ENCODE measurements at places on chromosomes 6 and 20.

DNA sequence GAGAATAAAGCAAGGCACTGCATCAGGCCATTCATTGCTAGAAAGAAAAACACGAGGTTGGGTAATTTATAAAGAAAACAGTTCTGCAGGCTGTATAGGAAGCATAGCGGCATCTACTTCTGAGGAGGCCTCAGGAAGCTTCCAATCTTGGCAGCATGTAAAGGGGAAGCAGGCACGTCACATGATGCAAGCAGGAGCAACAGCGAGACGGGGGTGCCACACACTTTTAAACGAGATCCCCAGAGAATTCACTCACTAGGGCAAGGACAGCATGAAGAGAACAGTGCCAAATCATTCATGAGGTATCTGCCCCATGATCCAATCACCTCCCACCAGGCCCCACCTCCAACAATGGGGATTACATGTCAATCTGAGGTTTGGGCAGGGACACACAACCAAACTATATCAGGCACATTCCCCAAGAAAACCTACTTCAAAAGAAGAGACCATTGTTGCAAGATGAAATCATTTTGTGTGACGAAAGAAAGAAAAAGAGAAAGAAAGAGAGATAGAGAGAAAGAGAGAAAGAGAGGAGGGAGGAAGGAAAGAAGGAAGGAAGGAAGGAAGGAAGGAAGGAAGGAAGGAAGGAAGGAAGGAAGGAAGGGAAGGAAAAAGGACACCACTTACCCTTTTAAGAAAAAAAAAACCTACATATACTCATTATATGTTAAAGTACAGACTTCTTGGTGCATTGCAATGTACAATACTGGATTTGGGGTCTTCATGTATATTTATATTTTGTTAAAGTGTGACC lies 95.9 kb upstream of the PLEKHG1 start:
- DNase-seq = no peak

DNA sequence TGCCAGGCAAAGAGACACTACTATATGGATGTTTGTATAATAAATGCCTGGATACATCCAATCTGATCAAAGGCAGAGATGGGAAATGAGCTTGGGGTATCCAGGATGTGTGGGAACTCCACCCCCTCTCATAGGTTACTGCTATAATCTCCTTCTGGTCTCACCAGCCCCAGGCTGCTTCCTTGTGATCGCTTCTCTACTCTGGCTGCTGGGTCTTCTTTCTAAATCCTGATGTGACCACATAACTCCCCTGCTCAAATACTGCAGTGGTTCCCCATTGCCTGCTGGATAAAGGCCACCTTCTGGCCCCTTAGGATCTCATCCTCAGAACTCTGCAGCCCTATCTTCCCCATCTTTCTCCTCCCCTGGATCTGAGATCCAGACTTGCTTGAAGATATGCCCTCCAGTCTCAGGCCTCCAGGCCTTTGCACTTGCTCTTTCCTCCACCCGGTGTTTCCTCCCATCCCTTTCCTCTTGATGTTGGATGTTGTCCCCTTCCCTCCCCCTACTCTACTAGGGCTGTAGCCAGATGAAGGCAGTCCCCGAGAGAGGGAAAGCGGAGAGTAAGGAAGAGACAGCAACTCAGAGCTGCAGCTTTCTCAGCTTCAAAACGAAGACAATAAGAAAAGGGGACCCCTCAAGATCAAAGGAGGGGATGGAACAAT lies 828 bp upstream of the XKR7 start:
- no peak for DNase-seq

DNA sequence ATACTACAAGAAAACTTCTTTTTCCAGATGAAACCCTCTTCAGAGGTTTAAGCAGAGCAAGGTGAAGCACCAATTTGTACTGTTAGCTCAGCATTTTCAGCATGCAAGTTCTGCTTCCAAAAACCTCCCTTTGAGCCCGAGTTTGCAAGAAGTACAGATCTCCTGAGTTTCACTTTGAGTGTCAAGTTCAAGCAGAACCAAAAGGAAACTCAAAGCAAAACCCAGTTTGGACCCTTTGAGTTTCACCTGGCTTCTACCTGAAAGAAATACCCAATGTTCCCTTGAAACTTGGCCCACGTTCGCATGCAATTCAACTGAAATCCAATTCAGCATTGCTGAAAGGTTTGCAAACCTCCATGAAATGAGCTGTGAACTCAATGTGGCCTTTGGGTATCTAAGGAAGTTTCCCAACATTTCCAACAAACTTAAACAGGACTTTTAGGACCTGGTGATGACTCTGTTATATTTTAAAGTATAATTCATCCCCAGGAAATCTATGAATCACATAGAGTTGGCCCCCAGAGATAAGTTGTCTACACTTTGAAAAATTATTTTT lies 62.9 kb upstream of the HBS1L start:
- DNase-seq = no peak

DNA sequence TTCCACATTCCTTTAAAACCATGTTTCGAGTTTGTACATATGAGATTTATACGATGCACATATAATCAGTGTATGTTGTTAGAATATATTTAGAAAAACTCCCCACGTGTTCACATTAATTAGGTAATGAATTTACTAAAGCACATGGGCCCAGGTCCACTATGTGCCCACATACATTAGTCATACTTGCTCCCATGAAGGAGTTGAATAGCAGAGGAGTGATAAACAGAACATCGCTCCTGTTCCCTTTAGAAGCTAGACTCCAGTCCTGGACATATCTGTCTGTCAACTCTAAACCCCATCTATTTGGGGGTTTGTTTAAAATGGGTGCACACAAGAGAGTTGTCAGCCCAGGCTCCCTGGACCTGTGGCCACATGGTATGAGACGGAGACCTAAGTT lies 108.1 kb upstream of the TIAM2 start:
- DNase-seq = no peak

DNA sequence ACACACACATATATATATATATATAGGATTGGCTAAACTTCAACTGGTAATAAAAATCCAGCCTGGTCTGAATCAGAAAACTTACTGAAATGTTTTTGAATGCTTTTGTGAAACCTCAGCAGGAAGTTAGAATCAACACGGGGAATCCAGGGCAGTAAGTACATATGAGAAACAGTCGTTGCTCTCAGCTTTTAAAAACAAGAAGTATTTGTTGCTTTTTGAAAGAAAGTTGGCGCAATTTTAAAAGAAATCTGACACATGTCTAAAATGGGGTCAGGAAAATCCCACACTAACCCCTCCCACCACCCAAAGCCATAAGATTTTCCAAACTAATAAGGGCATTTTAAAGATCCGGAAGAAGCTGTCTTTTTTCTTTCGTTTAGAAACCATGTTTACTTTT lies 11.5 kb upstream of the CCDC170 start:
- DNase-seq = no peak

GRCh38 chr20:48724891-48725554 lies 102.8 kb downstream of the PREX1 start:
- DNase-seq = no peak

DNA sequence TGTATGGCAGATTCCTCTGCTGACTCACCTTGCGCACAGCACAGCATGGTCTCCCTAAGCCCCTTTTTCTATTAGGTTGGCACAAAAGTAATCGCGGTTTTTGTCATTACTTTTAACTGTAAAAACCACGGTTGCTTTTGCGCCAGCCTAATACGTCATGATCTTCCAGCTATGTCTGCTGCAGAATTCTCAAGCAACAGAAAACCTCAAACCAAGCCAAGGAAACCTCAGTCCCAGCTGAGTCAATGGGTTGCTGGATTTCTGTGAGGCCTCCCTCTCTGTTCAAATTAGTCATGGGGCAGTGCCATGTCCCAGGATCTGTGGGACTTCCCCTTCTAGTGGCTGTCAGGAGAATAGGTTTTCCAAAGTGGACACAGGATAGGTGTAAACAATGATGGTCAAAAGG lies 15.7 kb upstream of the ENPP1 start:
- no peak for DNase-seq

GRCh38 chr6:30618270-30618797 lies 694 bp downstream of the MRPS18B start:
- no peak for DNase-seq

GRCh38 chr6:44094403-44095242 lies 32.6 kb downstream of the MRPL14 start:
- DNase-seq = no peak

DNA sequence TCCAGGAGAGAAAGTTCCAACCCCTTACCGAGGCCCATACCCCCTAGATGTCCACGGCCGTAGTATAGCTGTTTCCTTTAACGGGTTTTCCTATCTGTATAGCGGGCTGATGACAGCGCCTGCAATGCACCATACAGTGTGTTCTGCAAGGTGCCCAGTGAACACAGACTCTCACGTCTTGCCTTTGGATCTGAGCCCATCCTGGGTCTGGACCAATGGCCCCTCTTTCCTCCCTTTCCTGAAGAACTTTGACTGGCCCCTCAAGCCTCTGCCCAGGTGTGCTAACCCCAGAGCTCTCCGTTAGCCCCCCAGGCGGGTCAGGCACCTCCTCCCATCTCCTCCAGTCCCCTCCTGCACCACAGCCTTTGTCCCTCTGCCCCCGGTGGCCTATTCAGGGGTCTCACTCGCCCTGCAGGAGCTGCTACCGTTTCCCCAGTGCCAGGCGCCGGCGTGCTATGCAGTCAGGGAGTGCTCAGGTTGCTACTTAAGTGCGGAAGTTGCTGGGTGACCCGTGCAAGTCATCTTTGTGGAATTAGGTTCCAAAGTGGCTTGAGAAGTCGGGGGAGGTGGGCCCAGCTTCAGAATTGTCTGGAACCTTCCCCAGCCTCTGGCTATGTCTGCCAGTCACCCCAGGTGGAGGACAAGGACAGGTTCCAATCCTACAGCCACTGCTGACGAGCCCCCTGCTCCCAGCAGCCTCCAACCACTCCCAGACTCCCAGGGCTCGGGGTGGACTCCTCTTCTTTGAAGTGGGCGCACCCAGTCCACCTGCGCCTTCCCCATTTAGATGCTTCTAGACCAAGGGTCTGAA lies 35.0 kb upstream of the ZBP1 start:
- no peak for DNase-seq

DNA sequence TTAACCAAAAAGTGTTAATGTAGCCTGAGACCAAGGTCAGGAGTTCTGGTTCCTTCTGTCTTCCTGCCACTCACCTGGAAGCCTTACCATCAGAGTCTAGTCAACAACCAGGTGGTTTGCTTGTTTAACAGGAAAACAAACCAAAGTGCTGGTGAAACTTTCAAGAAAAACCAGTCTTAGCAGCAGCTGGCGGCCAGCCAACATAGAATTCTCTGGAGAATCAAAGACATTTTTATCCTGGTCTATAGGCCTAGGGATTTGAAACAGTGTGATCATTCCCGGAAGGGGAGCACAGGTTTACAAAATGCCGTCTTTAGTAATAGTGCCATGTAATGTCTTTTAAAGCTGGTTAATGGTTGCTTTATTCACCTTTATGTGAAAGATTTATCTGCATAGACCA lies 146.6 kb upstream of the AKIRIN2 start:
- no peak for DNase-seq

DNA sequence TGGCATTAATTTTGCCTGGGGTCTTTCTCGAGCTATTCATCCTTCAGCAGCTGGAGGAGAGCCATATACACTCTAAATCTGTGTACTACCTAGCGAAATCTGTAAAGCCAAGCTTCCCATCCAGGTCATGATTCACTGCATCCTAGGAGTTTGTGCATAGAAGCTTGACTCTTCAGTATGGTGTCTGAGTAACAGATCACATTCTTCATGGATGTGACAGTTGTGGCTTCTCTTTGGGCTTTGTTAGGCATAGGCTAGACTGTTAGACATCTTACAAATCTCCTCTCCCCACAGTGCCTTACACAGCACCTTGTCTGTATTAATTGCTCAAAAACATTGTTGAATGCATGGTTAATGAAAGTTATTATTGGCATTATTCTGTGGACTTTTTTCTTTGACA lies 177.0 kb downstream of the EYA4 start:
- no peak for DNase-seq

DNA sequence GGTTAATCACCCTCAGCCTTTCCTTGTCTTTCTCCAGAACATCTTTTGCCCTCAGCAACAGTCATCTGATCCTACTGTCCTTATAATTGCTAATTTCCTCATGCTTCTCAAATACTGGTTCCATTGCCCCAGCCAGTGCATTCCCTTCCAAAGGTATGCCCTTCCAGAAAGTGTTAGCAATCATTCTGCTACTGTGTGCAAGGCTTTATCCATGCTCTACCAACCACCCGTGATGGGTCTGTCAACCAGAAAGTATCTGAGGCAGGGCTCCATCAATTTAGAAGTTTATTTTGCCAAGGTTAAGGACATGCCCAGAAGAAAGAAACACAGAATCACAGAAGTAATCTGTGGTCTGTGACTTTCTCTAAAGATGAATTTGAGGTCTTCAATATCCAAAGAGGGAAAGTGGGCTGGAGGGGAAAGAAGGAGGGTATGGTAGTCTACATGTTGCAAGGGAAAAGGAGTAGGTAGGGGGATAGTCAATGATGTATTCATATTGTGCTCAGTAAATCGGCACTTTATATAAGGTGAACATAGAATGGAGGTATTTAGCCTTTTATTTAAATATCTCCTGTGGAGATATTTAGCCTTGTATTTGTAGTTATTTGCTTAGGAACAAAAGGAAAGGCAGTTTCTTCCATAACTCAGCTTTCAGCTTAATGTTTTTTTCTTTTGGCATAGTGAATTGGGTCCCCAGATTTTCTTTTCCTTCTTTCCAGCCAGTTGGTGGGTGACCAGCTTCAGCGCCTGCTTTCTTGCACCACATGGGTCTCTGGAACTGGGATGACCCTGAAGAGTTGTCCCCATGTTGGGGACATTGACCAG lies 35.2 kb upstream of the PAQR8 start:
- DNase-seq = no peak

DNA sequence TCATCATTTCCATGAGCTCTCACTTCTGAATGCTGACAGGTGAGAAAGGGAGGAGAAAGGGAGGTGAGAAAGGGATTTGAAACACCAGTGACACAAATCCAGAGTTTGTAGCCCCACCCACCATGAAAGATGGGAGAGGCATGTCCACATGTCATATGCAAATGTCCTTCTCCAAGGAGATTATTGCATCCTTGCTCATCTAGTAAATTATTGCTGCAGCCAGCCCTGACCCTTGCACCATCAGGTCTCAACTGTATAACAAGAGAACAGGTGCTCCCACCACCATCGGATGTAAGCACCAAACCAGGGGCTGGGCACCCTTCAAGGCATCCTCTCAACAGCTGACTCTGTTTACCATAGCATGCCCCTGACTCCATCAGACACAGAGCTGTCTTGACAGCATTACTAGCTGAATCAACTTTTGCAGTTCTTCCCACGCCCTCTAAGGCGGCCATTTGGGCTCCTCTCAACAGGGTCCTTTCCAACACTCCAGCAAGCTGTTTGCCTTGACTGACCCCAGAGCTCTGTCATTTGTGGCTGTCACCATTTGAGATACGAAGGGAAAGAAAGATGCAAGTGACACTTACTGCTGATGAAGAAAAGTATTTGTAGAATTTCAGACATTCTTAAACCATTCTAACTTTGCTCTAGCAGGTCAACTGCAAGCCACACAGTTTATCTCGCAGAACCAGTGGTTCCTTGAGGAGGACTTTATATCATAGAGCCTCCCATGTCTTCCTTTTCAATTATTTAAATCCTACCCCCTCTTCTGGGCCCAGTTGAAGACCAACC lies 14.2 kb downstream of the GFOD1 start:
- DNase-seq = no peak

- DNase-seq = no peak
These were observed 531 bp upstream of the CCN2 start for GRCh38 chr6:131951576-131952230.
